Stomach (tissue), 19 donors: ENCODE measurements at places on chromosomes 7 and 10.
A peak's percentile ranks its signal among the peaks of the same experiment; 100 is the strongest.

DNA sequence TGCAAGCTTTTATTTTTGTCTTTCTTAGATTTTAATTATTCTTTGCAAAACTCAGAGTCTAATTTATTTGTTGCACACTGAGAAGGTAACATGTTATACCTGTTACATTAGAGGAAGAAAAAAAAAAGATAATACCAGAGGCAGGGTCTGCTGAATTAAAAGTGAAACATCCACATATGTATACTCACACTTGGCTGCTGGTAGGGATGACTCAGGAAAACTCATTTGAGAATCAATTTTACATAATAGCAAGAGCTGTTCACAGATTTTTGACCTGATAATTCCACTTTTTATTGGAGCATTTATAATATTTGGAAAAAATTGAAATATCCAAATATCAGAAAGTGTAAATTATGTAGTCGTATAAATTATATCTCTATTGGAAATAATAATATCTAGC is 78.1 kb upstream of the CCDC6 start:
- DNase-seq = no peak

- no peak for DNase-seq
Observed at GRCh38 chr7:4879396-4880081, 4.0 kb downstream of the RADIL start.

GRCh38 chr10:102714621-102715455 is at the start of gene SFXN2:
TSS of gene SFXN2 (plus strand) at chr10:102714636. CDS start at chr10:102726637, 12,001 bp downstream.
- no peak for DNase-seq

DNA sequence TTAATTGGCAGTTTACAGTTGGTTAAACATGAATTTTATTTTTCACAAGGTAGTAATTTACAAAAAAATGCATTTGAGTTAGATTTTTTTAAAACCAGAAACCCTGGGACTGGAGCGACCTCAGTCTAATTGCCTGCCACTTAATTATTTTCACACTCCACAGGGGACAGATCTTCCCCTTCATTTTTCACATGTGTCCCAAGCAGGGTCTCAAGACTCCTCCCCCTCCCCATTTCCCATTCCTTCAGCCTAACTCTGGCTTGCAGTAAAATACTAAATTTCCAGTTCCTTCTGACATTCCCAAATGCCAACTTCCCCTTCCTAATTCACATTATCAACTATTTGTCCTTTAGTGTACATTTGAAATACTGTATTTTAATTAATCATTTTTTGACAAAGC is 948 bp downstream of the ZNF138 start:
- DNase-seq = no peak

- no peak for DNase-seq
Observed at GRCh38 chr7:157272351-157273207, 64.2 kb upstream of the DNAJB6 start.

DNA sequence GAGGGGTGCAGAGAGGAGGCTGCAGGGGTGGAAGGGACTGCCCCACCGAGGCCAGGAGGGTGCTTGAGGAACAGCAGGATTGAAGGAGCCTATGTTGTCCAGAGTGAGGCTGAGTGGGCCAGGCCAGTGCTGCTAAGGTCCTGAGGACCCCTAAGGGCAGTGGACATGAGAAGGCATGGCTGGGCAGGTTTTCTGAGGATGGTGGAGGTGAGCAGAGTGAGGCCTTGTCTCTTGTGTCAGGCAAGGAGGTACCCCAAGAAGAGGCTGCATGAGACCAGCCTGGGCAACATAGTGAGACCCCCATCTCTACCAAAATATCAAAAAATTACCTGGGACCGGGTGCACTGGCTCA is 5.2 kb downstream of the SH2B2 start:
- DNase-seq = no peak

DNA sequence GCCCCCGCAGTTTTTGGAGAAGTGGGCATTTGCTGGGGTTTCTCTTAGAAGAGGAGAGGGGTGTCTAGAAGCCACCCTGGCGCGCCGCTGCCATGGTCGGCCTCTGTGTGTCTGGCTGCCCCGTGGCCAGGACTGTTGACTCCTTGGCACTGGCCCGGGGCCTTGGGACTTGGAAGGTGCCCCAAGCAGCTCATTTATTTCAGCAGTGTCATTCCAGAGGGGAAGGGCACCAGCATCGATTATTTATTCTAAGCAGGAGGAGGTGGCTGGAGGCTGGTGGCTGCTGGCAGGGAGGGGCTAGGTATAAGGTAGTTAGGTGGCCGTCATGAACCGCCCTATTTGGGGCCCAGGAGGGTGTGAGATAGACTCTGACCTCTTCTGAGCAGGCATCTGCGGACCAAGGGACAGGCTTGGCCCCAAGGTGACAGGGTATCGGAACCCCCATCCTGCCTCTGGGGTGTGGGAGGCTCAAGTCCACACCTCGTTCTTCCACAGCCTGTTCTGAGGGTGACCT is 1.6 kb downstream of the GTF2IRD1 start:
- peak; percentile 89 for DNase-seq

GRCh38 chr7:81583090-81583489 is 186.8 kb downstream of the HGF start:
- DNase-seq = no peak

DNA sequence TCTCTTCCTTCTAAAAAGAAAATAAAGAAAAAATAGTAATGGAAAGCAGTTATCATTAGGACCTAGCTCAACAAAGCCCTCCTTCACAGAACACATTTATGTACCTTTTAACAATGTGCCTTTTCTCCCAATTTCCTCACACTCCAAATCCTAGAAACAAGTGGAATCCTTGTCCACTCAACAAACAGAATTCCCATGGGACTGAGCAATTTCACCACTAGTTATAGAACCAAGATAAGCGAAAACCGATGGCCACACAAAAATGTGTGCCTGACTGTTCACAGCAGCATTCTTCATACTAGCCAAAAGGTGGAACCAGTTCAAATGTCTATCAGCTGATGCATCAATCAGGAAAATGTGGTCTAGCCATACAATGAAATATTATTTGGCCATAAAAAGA is 17.3 kb downstream of the DCLRE1C start:
- DNase-seq = no peak

- DNase-seq = no peak
Observed at GRCh38 chr7:100192969-100193368, 15.3 kb downstream of the STAG3 start.
